ENCODE measurements at places on chromosomes 11 and 22.

- peak; percentile 88 for DNase-seq
Measured at GRCh38 chr11:107562647-107563208, 2.8 kb downstream of the ALKBH8 start.

- no peak for DNase-seq
Measured at GRCh38 chr11:104898685-104899013, 389 bp upstream of the CASP12 start.

DNA sequence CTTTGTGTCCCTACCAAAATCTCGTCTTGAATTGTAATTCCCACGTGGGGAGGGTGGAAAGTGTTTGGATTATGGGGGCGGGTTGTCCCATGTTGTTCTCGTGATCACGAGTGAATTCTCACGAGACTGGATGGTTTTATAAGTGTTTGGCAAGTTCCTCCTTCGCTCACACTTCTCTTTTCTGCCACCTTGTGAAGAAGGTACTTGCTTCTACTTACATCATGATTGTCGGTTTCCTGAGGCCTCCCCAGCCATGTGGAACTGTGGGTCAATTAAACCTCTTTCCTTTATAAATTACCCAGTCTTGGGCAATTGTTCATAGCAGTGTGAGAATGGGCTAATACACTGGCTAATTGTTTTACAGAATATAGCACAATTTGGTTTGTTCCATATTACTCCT is 326.3 kb downstream of the GRM5 start:
- no peak for DNase-seq

DNA sequence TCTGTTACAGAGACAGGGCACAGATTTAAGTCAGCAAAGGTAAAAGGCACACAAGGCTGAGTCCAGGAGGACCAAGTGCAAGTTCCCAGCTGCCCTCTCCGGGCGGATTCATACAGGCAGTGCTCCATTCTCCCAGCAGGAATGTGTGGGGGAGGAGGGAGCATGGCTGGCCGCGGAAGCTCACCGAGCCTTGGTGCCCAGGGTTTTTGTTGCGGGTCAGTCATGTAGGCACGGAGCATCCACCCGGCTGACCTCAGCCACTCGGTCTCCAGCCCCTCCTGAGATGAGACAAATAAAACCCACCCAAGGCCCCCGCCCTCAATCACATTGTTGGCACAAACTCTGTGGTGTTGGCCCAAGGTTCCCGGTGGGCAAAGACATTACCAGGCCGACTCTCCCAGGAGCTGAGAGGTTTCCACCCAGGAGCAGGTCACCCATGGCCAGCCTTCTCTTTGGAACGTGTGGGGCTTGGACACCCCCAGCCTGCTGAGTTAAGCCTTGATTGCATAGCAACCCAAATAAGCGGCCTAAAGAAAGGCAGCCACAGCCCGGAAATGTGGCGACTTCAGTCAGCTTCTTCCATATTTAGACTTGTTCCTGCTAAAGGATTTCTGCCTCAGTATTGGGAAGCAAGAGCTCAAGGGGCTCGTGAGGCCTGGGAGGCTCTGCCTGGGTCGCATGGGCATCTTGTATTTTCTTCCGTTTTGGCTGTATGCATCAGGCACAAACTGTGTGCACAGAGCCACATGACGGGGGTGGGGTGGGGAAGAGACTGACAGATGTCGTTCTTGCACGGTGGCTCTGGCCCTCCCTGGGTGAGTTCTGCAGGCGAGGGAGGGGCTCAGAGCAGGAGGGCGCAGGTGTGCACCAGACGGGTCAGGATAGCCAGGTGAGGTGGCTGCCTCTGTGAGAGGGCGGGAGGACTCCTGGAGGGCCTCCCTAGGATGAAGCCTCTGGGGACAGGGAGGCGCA is 63.0 kb downstream of the ARHGAP8 start:
- DNase-seq: no peak

DNA sequence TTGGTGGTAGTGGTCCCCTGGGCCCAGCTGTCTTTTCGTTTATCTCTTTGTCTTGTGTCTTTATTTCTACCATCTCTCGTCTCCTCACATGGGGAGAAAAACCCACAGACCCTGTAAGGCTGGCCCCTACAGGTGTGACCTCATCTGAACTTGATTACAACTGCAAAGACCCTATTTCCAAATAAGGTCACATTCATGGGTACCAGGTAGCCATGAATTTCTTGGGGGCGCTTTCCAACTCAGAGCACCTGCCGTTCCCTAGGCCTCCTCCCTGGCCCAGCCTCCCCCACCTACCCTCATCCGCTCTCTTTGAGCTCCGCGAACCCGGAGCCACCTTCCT is 14.0 kb upstream of the RRP7A start:
- DNase-seq: no peak

GRCh38 chr11:36215693-36216060 is 73.5 kb downstream of the COMMD9 start:
- no peak for DNase-seq

DNA sequence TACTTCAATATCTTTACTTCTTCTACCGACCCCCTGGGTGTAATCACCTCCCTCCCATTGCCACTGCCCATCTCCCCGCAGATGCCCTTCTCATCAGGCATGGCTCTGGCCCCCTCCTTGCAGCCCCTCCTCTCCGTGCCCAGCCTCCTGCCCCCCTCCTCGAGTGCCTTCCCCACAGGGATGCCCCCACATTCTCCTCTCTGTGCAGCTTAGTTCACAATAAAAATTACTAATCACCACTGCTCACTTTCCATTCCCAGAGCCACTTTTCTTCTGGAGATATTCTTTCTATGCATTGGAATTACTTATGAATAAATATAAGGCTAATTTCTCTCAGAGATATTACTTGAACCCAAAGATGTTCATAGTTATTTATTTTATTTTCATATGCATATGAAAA is 22.1 kb downstream of the IFITM10 start:
- DNase-seq: no peak

DNA sequence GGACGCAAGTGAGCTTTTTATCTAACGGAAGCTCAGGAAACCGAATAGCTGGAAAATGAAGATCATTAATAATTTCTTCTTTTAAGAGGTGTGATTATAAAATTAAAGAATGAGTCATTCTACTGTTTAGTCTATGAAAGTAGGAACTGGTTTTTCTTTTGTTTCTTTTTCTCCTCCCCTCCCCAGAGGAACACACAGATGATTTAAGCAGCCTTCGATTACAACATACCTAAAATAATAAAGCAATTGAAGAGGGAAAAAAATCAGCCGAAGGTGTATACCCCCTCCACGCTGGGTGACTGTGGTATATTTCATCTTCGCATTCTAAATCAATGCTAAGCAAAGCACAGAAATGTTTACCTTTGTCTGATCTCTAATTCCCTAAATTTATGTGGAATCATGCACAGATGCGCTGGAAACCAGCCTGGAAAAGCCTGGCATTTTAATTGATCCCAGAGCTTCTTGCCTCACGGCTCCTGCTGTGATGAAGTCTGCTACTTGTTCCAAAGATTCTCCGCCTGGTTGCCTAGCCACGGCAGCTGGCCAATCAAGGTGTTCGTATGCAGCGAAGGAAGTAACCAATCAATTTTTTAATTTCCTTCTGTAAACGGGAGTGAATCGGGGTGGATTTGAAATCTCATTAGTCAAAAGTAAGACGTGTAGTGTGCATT is 133.9 kb downstream of the FANCF start:
- peak; percentile 43 for DNase-seq

DNA sequence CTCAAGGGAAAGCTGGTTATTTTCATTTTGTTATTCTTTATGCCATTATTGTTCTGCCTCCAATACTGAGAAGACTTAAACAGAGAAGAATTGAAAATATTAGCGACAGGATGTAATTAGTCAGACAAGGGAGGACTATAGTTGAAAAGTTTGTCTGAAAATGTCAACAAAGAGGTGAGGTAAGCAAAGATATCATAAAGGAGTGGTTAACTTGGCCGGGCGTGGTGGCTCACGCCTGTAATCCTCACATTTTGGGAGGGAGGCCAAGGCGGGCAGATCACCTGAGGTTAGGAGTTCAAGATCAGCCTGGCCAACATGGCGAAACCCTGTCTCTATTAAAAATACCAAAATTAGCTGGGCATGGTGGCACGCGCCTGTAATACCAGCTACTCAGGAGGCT is 4.1 kb upstream of the HYLS1 start:
- DNase-seq: no peak

- no peak for DNase-seq
Measured at GRCh38 chr22:20312396-20313191, 7.3 kb downstream of the DGCR6L start.

DNA sequence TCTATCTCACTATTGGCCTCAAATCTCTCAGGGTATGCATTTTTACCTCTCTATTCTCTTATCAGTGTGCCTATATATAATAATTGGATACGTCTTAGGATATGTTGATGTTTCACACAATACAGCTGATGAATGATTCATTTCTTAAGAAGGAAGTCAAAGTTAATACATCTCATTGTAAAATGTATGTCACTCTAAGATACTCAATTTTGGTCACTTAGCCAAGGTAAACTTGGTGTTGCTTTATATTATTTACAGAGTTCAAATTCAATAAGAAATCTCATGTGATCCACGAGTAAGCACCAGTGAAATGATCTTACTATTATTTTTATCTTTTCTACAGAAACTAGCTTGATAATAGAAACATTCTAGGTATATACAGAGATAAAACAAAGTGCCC is 1266.5 kb downstream of the JRKL start:
- DNase-seq: no peak

GRCh38 chr11:84681456-84681855 is 945.7 kb downstream of the DLG2 start:
- DNase-seq: no peak

GRCh38 chr11:13446444-13446843 is 16.6 kb downstream of the BTBD10 start:
- DNase-seq: peak; percentile 58

- no peak for DNase-seq
Measured at GRCh38 chr11:959027-959426, 33.4 kb downstream of the AP2A2 start.

DNA sequence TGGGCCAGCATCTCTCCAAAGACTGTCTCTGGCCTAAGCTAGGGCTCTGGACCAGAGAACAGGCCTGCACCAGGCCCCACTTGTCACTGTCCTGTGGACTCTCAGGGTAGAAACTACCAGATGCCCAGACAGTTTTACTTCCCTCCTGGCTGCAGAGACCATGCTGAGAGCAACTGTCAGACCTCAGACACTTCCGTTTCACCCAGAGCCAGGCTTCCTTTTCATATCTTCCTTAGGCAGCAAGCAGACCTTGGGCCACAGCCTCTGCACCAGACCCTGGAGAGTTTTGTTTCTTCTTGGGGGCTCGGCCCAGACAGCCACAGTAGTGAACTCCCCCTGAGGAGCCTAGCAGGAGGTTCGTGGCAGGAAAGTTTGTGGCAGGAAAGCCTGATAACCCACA is 12.1 kb upstream of the FCHSD2 start:
- DNase-seq: no peak

GRCh38 chr22:26273011-26273675 is 103.9 kb downstream of the SEZ6L start:
- DNase-seq: no peak

- peak; percentile 84 for DNase-seq
Measured at GRCh38 chr11:97614606-97615005, 1224.8 kb downstream of the JRKL start.

DNA sequence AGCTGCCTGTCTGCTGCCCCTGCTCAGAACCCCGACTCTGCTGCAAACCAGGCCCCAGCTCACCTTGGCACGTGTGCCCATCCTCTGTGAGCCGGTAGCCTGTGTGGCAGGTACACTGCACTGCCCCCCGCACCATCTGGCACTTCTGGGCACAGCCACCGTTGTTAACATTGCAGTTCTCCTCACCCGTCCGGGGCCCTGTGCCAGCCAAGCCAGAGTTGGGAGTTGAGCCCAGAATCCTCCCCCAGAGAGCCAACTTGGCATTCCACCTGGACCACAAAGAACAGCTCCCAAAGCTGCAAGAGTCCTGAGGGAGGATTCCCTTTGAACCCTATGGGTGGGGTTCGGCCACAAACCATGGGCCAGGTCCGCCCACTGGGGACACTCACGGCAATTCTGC is 22.5 kb downstream of the LRP4 start:
- no peak for DNase-seq

Measured in iris pigment epithelial cell (primary cell).